ENCODE measurements at places on chromosomes 11 and 22.

DNA sequence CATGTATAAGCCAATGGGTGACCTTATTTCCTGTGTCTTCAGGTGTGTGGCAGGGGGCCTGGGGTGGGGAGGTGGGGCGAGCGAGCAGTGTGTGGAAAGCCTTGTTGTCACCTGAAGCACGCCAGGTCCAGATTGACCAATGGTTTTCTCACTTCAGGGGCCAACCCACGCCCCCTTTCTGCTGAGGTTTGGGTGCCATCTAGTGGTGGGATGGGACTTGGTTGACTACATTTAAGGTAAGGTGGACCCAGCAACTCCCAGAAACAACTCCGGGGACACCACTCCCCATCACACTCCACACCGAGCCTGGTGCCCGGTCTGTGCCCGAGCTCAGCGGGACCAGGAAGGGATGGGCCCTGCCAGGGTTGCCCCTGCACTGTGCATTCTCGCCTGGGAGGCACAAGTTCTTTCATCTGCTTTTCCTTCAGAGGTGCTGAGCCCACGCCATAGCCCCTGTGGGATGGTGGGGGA is 40.0 kb downstream of the TPCN2 start:
- DNase-seq, result no peak

GRCh38 chr22:44567846-44568493 is 69.9 kb upstream of the RTL6 start:
- DNase-seq, result no peak

- no peak for DNase-seq
These were observed 87.8 kb downstream of the CACNA1I start for GRCh38 chr22:39658367-39658766.

DNA sequence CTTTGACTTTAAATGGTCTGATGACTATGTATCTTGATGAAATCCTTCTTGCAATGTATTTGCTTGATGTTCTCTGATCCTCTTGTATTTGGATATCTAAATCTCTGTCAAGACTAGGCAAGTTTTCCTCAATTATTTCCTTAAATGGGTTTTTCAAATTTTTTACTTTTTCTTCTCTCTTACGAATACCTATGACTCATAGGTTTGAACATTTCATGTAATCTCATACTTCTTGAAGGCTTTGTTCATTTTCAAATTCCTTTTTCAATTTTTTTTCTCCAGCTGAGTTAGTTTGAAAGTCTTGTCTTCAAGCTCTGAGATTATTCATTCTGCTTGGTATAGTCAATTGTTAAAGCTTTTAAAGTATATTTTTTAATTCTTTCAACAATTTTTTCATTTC is 13.1 kb downstream of the OR10W1 start:
- no peak for DNase-seq
